Occipital lobe (tissue), 3 donors: ENCODE measurements at places on chromosomes 5 and 9. TPM values are rescaled to one million over a fixed set of nuclear protein-coding genes. Genes with fewer than 3 reads are reported as not detected.

DNA sequence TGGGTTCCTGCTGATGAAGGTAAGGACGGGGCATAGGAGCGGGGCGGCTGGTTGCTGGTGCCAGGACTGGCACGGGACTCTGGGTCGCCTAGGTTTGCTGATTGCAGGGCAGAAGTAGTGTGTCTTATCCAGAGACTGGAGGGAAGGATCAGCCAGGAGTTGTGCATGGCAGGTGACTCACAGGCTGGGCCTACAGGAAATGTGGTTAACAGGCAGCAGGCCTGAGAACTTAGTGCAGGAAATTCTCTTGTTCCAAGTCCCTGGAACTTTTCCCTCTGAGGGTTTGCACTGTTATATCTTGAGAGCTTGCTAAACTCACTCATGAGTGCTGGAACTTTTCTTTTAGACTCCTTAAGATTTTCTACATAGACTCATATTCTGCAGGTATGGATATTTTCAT, 95.1 kb downstream of the ANXA2R start:
- no peak for DNase-seq

DNA sequence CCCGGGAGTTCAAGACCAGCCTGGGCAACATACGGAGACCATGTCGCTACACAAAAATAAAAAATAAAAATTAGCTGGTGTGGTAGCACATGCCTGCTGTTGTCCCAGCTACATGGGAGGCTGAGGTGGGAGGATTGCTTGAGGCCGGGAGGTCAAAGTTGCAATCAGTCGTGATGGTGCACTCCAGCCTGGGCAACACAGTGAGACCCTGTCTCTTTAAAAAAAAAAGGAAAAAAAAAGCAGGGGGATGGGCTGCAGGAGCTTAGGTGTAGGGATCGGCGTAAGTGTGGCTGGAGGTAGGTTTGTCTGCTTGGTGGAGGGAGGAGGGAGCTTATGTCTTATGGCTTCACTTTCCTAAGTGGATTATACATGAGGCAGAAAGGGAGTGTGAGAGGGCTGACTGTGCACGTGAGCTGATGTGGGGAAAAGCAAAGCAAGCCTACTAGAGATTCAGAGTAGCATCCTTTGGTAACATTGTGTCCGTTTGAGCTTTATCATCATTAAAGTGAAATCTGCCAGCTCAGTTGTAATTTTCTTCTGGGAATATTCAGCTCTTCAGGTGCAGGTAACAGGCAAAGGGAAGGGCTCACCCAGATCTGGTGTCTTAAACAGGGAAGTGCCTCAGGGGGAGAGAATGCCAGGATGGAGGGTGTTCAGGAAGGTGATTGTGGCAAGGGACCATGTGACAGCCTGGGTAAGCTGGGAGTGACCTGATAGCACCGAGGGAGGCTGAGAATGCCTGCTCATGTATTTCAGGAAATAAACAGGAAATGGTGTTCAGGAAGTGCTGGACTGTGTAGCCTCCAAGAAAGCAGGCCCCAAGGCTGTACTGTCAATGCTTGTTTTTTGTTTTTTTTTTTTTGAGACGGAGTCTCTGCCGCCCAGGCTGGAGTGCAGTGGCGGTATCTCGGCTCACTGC, 17.6 kb upstream of the SETX start:
- DNase-seq = peak; percentile 5

DNA sequence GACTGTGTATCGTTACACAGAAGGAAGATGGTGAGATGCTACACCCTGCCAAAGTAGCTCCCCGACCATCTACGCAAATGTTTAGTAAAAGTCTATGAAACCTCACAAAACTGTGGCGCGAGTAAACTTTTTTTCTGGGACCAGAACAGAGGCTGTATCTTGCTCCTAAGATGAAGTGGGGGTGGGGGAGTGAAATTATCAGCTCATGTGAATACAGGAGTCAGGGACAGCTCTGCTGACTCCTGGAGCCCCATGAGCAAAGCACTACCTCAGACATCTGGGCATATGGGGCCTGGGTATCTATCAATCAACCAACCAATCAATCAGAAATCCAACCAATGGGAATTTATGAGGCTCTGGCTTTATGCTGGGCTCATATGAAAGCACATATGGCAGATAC, 138.6 kb upstream of the RANBP3L start:
- no peak for DNase-seq

DNA sequence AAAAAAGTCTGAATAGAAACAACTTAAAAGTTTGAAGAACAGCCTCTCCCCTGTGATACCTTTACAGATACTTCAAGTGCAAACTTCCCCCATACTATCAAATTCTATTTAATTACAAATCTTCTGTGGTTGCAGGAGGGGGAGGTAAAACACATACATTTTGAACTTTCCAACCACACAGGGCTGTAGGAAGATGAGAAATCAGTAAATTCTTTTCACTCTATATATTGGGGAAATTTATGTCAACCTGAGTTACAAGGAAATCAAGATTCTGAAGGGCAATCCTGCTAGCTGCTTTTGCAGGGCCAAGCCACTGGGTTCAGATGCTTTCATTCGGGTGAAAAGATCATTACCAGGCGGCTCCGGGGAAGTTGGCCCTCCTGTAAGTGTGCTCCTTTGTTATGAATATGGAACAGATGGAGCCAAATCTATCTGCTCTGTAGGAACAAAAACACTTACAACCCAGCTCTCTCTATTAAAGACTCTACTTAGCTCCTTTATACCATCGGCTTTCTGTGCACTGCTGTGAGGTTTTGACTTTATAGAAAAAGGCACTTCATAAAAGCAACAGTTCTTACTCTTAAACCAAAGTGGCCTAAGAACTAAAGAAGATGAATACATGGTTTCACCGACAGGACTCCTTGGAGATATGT, 269.1 kb downstream of the EFNA5 start:
- DNase-seq = no peak

- DNase-seq = no peak
Observed at GRCh38 chr5:119651486-119651885, 22.1 kb downstream of the FAM170A start.

CDH9 gene
- 34.2 TPM for total RNA-seq

DNA sequence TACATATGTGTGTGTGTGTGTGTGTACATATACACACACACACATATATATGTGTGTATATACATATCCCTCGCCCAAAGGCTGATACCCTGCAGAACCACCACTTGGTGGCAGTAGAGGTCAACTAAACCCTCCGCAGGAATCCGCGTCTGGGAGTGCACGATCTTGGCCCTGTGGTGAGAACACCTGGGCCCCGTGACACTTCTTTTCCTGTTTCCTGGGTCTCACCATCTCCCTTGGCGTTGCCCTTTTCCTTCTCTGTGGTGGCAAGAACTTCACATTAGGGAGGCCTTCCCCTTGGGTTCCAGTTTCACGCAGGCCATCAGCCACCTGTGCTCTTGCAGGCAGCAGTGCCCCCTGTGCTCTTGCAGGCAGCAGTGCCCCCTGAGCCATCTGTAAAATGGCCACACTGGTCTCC, 8.2 kb downstream of the IL9 start:
- peak; percentile 26 for DNase-seq
